ENCODE measurements at places on chromosomes 5 and 9.

GRCh38 chr5:4124221-4124970, 528.8 kb downstream of the IRX1 start:
- no peak for DNase-seq

DNA sequence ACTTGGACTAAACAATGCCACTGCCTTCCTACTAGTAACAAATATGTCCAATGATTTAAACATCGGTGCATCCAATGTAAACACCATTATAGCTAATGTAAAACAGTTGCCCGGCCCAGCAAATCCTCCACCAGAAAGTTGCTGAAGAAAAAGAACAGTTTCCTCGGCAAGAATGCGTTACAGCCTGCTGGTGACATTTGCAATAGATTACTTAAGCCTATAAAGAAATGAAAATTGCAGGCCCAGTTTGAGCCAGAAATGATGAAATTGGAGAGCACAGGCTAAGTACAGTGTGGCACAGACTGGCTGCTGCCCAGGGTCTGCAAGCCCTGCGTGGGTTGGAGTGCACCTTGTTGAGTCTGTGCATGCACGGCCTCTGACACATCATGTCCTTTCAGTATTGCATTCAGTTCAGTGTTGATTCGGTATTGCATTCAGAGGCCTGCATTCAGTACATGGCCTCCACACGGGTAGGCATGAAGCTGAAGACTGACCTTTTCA, 406.0 kb upstream of the KLF4 start:
- DNase-seq, result no peak

DNA sequence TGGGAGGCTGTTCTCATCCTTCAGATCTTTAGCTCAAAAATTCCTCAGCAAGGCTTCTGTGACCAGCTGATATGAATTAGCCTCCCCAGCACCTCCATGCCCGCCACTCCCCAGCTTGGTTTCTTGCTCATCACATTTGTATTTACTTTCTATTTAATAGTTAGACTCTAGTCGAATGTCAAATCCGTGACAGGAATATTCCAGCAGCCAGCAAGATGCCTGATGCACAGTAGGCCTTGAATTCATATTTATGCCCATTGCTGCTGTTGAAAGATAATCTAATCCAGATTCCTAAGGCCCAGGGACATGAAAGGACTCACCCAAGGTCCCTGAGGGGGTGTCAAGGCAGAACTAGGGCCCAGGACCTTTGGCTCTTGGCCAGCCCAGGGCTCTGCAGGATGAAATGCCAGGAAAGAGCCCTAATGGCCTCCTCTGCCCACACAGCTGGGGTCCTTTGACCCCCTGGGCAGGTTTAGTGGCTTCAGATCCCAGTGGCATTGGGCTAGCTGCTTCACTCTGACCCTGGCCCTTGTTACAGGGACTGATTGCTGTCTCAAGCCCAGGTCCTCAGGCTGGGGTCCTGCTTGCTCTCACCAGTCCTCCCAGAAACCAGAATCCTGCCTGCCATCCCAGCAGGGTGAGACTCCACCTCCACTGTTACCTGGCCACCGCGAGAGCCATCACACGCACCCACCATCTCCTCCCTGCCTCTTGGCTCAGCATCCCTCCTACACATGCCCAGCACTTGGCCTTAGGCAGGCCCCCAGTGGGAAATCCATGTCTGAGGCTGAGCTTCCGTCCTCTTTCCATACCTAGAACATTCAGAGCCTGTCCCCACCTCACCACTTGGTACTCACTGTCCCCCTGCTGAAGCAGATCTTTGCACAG, 7.3 kb downstream of the CSF1R start:
- DNase-seq, result no peak

GRCh38 chr5:174706997-174707572, 17.3 kb upstream of the MSX2 start:
- DNase-seq, result no peak

DNA sequence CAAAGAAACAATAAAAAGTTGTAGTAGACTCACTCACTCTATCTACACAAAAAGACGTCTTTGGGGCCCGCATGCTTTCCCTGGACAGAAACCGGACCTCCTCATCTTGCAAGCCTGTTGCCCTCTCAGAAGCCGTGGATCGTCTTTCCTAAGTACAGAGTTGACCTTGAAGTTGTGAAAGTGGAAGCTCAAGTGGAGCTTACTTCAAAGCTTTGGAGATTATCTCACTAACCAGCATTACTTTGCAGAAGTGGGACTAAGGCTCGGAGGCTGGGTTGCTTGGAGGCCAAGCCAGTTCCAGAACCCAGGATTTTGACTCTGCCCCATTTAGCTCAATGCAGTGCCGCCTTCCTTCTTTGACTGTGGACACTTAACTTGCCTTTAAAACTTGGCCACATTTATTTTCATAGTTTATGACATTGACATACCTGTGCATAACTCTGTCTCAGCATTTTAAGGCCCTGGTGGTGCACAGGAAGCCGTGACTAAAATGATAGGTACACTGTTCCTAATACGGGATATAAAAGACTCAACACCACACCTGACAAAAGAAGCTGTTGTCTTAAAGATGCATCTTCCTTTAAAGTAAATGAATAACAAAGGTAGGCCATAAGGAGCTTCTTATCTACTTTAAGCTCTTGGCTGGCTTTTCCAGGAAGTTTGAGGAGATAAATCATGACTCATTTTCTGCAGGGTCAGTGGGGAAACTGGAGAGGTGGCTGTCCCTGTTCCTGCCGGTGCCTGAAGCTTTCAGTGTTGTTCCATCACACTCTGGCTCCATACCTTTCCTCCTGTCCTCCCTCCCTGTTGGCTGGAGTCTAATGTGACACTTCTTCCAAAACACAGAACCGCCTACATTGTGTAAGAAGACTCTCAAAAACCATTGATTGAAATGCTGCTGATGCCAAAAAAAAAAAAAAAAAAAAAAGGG, 10.7 kb downstream of the SLC25A25 start:
- DNase-seq, result no peak

DNA sequence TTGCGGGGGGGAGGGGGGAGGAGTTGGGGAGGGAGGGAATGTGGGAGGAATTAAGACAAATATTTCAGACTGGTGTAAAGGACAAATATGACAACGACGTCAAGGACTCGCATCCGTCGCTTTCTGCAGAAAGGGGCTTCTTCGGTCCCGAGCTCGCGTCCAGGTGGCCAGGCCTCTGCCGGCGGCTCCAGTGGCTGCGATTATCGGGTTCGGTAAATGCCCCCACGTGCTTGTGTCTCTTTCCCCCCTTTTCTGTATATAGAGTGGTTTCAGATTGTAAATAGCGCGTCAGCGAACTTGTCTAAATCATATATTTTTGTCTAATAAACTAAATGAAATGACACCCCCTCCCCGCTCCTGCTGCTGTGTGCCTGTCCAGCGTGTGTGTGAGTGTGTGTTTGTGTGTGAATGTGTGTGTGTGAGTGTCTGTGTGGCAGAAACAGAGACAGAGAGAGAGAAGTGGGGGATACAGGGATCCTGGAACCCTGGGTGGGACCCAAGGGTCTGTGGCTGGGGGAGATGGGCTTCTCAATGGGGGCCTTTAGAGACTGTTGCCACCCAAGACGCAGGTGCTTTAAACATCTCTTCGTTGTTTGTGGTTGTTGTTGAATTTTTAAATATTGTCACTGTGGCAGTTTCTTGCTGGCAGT, 5.6 kb downstream of the IRX1 start:
- DNase-seq, result no peak

- peak; percentile 48 for DNase-seq
Observed at GRCh38 chr5:137751869-137752491, 2.2 kb downstream of the HNRNPA0 start.

DNA sequence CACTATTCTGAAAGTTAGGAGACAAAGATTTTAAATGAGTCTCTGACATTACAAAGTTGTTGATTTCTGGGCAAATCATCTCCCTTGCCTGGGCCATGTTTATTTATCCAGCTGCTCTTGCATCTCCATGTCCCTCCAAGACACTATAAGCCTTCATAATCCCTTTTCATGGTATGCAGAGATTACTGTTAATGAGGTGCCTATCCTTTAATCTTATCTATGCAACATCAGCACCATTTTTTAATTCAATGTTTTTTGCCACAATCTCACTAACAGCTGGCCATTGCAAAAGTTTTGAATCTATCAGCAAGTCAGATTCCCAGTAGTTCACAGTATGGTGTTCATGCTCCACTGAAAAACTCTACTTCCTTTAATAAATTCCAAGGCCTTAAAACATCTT, 108.5 kb upstream of the PTPRD start:
- DNase-seq, result no peak

Measured in cerebellum (tissue), 4 donors.